Gastroesophageal sphincter (tissue), 4 donors: ENCODE measurements at places on chromosomes 1 and 21. TPM values are rescaled to one million over a fixed set of nuclear protein-coding genes. Genes with fewer than 3 reads are reported as not detected.

DNA sequence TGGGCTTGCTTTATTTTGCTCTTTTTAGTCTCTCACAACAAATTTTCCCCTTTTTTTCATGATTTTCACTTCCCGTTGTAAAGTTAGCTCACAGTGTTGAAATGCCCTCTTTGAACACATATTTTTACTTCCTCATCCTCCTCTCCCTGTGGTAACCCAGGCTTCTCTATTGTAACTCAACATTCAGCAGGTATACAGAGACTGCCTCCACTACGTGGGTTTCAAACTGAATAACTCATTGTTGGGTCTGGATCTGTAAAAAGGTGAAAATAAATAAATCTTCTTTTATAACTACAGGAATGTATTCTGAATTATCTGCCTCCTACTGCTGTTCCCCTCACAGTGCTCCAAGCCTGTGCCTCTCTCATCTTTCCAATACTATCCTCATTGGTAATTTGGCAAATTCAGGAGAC is 166.4 kb downstream of the RUNX1 start:
- ATAC-seq: peak; percentile 41

Gene FMOD
- total RNA-seq: 33.3 TPM

DNA sequence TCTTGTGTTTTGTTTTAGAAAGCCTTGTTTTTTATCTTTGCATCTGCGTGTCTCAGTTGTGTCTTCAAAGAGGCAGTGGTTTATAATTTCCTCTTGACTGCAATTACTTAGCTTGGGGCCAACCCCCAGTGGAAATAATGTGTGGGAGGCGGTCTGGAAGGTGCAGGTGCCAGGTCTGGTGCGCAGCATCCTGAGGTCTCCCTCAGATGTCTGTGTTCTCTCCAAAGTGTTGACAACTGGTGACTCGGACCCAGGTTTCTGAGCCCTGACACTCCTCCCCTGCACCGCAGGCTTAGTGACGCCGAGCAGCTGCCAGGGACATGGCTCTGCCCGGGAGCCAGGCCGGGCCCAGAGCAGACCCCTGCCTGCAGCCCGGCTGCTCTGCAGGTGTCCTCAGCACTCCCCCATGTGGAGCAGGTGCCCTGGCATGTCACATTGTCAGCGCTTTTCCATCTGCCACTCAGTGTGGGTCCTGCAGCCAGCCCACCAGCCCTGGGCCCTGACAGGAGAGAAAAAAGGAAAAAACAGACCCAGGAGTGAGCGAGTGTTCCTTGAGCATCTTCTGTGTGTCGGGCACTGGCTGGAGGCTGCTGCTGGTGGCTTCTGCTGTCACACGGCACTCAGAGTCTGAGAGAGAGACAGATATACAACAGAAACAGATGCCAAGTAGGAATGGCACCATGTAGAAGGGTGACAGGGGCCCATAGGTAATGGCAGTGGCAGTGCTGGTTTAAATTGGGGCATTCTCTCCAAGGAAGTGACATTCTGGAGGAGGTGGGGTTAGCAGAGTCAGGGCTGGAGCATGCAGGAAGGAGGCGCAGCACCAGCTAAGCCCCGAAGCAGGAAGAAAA is 24.8 kb upstream of the SELENON start:
- no peak for ATAC-seq

DNA sequence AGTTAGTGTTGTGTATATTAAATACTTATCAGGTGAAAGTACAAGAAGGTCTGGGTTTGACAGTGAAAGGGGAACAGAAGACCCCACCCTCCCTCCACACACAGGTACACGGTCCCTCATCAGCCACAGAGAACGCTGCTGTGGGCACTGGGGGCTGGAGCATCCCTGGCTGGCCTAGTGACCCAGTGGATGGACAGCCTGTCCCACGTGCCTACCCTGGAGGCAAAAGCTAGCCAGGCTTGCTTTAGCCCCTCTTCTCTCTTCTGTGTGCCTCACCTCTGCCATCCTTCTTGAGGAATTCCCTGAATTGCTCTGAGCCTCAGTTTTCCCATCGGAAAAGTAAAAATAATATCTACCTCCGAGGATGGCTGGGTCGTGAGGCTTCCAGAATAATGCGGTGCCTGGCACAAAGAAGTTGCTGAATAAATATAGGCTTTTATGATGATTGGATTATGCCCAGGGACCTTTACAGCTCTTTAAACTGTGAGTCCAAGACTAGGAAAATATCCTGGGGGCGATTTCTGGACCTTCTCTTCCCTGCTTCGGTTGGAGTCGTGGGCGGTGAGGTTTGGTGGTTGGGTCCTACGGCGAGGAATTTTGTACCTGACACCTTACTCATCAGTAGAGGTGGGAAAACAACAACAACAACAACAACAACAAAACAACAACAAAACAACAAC is 918 bp downstream of the IFNLR1 start:
- ATAC-seq: no peak

- ATAC-seq: no peak
These were observed 51.6 kb downstream of the CRB1 start for GRCh38 chr1:197319631-197320030.

DNA sequence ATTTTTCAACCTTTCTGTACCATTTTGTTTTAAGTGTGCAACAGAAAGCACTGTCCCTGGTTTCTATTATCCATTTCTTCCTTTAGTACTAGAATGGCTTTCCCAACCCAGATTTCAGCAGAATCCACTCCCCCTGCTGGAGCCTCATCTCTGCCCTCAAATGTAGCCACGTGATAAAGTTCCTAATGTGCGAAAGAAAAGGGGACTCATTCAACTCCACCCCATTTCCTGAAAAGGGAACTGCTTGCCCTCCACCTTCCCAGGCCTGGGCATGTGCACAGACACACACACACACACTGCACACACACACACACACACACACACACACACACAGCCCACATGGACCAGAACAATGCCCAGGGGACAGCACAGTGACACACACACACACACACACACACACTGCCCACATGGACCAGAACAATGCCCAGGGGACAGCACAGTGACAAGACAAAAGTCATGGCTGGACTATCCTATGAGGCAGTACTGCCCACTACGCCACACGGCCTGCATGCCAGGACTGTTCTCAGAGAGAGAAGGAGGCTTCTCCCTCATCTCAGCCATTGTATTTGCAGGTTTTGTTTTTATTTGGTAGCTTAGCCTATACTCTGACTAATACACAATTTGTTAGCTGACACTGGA is 33.2 kb downstream of the PACC1 start:
- no peak for ATAC-seq

DNA sequence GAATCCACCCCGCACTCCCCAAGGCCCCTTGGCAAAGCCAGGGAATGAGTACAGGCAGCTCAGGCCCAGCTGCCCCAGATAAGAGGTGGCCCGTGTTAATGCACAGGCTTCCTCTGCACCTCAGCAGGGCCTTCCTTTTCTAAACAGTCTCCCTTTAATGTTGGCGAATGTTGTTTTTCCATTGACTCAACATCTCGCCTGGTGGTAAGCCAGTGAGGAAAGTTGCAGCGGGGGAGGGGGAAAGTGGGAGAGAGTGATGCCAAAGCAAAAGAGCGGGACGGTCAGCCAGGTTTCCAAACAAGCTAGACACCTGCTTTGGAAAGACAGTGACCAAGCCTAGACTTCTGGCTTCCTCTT is 10.3 kb upstream of the PROX1 start:
- peak; percentile 25 for ATAC-seq

- no peak for ATAC-seq
These were observed 6.7 kb downstream of the TAF1A start for GRCh38 chr1:222583079-222583478.

DNA sequence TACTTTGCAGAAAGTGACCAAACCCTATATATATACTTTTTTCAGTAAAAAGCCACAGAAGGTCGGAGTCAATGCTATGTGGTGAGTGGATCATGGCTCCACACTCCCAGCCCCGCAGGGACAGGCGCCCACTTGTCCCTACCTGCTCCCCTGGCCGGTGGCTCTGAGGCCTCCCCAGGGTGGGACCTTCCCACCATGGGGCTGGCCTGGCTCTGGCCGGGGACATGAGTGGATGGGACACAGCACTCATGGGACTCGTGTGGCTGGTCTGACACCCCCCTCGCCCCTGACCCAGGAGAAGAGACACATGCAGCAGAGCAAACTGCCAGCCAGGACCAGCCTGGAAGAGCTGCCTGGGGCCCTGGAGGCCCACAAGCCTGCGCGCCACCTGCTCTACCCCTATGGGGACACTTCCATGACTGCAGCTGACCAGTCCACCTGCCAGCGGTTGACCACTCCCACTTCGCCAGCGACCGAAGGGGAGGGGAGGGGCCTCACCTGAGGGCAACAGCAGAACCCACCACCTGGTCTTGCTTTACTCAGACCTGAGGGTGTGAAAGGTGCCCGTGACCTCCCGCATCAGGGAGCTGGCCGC is 2.2 kb downstream of the SPATC1L start:
- ATAC-seq: no peak

- no peak for ATAC-seq
These were observed 45.8 kb downstream of the FAM78B start for GRCh38 chr1:166121010-166121409.

DNA sequence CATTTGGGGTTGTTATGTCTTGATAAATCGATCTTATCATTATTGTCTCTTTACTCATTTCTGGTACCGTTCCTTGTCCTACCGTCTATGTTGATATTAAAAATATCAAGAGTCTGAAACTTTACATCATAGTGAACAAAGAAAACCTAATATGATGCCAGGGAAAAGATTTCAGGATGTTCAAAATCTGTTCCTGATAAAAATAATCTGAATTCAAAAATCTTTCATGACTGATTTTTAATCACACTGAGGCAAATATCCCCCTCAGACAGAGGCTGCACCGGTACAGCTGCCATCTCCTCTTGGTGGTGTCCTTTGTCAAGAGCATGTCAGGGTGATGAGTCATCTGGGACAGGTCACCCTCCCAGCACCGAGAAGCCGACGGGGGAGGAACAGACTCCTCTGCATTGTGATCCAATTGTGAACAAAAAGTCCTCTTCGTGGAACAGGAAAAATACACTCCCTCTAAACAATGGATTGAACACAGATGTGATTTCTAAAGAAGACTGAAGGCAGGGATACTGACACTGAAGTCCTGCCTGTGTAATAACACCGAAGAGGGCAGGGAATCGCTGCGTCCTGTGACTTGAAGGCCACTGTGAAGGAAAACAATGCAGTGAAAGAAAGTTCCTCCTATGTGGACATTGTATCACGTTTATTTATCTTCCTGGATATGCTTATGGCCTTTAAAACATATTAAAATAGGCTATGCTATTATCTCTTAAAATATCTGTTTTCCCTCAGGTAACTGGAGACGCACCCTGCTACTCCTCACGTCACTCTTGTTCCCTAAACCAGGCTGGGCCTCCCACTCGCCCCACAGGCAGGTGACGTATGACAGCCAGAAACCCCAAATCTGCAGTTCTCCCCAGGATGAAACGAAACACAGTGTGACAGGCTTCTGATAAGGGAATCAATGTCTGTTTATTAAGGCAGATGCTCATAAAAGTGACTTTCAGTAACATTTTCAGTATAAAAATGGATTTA is 4.3 kb upstream of the SPATC1L start:
- ATAC-seq: peak; percentile 70

Gene RHBG
- total RNA-seq: not detected

Gene KHDC4
- total RNA-seq: 20.4 TPM

Gene STX12
- total RNA-seq: 50.6 TPM

- ATAC-seq: no peak
These were observed 16.8 kb downstream of the PLPPR4 start for GRCh38 chr1:99281105-99281504.

Gene AADACL4
- not detected for total RNA-seq

GRCh38 chr1:76109404-76109803 is 34.9 kb downstream of the ST6GALNAC3 start:
- peak; percentile 41 for ATAC-seq

- ATAC-seq: no peak
These were observed 45.2 kb downstream of the COQ8A start for GRCh38 chr1:226985239-226985838.

DNA sequence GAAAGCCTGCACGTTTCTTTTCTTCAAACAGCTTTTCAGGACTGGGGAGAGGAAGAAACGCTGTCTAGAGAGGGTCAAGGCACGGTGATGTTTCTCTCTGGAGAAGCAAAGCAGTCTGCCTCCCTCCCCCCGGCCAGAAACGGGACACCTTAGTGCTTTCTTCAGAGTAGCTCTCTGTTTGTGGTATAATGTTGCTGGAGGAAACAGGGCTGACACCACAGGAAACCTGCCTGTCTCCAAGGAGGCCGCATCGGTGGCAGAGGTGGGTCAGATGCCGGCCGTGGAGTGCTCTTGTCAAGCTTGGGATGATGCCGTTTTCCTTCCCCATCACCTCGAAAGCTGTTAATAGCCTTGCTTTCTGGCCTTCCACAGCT is 139.4 kb downstream of the DHRS3 start:
- ATAC-seq: peak; percentile 2

DNA sequence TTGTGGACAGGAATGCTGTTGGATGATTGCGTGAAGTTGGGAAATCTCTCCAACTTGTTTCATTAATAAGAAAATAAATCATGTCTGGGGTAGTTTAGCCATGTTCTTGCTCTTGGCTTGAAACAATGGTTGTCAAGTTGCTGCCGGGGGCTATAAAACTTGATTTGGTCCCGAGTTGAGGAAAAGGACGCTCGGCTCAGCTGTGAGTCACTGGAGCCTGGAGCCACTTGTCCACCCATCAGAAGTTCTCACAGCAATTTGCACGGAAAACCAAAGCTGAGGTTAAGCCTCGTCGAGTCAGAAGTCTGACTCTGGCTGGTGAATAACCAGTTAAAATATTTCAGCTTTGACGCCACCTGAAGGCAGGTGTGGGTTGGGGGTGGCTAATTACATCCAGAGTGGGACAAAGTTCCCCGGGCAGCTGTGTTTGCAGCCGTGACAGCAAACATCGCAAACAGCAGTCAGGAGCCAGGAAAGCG is 19.7 kb upstream of the RIPK4 start:
- ATAC-seq: no peak

- no peak for ATAC-seq
These were observed 8.7 kb upstream of the OXCT2 start for GRCh38 chr1:39779821-39780220.

Gene CD1E
- total RNA-seq: 0.49 TPM

Gene CHRNB2
- 0.45 TPM for total RNA-seq

Gene KLHDC9
- 22.6 TPM for total RNA-seq

Gene NBPF4
- total RNA-seq: not detected

- ATAC-seq: no peak
These were observed 365.4 kb downstream of the LTN1 start for GRCh38 chr21:28627261-28627660.

DNA sequence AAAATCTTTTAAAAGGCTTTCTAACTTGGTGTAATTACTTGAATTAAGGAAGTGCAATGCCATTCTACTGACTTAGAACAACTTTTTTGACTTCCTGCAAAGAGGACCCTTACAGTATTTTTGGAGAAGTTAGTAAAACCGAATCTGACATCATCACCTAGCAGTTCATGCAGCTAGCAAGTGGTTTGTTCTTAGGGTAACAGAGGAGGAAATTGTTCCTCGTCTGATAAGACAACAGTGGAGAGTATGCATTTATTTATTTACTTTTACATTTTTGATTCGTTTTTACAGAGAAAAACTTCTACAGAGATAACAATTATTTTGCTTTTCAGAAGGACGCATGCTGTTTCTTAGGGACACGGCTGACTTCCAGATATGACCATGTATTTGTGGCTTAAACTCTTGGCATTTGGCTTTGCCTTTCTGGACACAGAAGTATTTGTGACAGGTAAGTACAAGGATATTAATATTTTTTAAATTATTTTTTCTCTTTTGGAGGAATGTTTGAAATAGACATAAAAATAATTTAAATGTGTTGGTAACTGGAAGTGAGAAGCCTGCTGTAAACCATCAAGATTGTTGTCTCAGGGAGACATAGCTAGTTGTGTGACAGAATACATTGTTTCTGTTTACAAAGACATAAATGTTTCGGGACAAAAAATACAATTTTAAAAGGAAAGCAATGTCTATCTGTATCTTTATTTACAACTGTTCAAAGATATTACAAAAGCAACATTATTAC is at the start of gene PTPRC:
TSS of gene PTPRC (plus strand) at position 147 of the 742 bp plus-strand sequence. CDS start at position 376, 229 bp downstream.
- ATAC-seq: no peak

GRCh38 chr1:39926343-39926793 is 24.7 kb upstream of the MYCL start:
- ATAC-seq: no peak
